Smooth muscle cell of the coronary artery (primary cell): ENCODE measurements at places on chromosomes 1 and 21. TPM values are rescaled to one million over a fixed set of nuclear protein-coding genes. Genes with fewer than 3 reads are reported as not detected.

The SELL gene
- total RNA-seq = 2.3 TPM in 1 of 2 replicates, not detected in the other

The TMPRSS15 gene
- total RNA-seq = not detected in 2 replicates

The CRP gene
- total RNA-seq = not detected in 2 replicates

The TMPRSS2 gene
- total RNA-seq = not detected in 2 replicates

The SGIP1 gene
- 8.6 and 14.9 TPM in 2 replicates for total RNA-seq

The WRAP73 gene
- 11.7 and 16.4 TPM in 2 replicates for total RNA-seq

The RSRP1 gene
- total RNA-seq = 112 and 222 TPM in 2 replicates

The C8A gene
- not detected in 2 replicates for total RNA-seq

The COL6A1 gene
- 242 and 2,348 TPM in 2 replicates for total RNA-seq

The SPRR2E gene
- not detected in 2 replicates for total RNA-seq

The SPRR1A gene
- not detected in 2 replicates for total RNA-seq

The OR2T33 gene
- not detected in 2 replicates for total RNA-seq

The KLHDC9 gene
- 0.23 and 1.5 TPM in 2 replicates for total RNA-seq

The IL19 gene
- total RNA-seq = not detected in 2 replicates

The USP1 gene
- total RNA-seq = 7.6 and 17.2 TPM in 2 replicates

The HIPK1 gene
- total RNA-seq = 17.4 and 17.7 TPM in 2 replicates

The PDC gene
- total RNA-seq = 0.53 TPM in 1 of 2 replicates, not detected in the other

The GPA33 gene
- not detected in 2 replicates for total RNA-seq

The LDLRAD1 gene
- not detected in 2 replicates for total RNA-seq
